Ascending aorta (tissue), 2 donors: ENCODE measurements at places on chromosomes 1 and 21.

GRCh38 chr21:42381347-42381984 lies 14.4 kb downstream of the TMPRSS3 start:
- no peak for DNase-seq

GRCh38 chr1:92443893-92444292 lies 42.8 kb downstream of the GFI1 start:
- no peak for DNase-seq

- no peak for DNase-seq
Observed at GRCh38 chr1:26234644-26235370, 807 bp downstream of the CEP85 start.

DNA sequence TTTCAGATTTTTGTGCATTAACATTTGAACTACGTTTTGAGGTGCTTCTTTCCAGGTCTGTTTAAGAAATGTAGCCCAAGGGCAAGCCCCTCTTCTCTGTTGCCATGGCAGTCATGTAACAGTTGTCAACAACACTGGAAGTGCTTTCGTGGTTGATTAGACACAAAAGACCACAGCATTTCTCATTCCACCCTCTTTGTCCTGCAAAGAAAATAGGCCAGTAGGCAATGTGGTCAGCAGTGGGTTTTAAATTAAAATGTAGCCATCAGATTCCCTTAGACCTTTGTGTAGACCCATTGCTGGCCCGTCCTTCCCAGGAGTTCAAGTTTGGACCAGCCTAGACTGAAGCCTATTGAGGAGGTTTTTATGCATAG lies 35.4 kb downstream of the VANGL1 start:
- no peak for DNase-seq

GRCh38 chr21:45309069-45309986 lies 21.6 kb upstream of the POFUT2 start:
- peak; percentile 8 for DNase-seq

GRCh38 chr1:69967245-69967766 lies 238.1 kb downstream of the LRRC40 start:
- no peak for DNase-seq

GRCh38 chr21:35026617-35027562 lies 22.2 kb downstream of the RUNX1 start:
- DNase-seq, result peak; percentile 78

- DNase-seq, result no peak
Observed at GRCh38 chr21:37700641-37701202, 215.5 kb downstream of the KCNJ6 start.

GRCh38 chr1:17466359-17466758 lies 26.9 kb upstream of the RCC2 start:
- DNase-seq, result no peak

DNA sequence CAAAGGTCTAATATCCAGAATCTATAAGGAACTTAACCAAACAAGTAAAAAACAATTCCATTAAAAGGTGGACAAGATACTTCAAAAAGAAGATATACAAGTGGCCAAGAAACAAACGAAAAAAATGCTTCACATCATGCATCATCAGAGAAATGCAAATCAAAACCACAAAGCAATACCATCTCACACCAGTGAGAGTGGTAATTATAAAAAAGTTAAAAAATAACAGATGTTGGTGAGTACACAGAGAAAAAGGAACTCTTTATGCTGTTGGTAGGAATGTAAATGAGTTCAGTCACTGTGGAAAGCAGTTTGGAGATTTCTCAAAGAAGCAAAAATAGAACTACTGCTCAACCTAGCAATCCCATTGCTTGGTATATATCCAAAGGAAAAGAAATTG lies 218.6 kb downstream of the SLC44A5 start:
- DNase-seq, result no peak

DNA sequence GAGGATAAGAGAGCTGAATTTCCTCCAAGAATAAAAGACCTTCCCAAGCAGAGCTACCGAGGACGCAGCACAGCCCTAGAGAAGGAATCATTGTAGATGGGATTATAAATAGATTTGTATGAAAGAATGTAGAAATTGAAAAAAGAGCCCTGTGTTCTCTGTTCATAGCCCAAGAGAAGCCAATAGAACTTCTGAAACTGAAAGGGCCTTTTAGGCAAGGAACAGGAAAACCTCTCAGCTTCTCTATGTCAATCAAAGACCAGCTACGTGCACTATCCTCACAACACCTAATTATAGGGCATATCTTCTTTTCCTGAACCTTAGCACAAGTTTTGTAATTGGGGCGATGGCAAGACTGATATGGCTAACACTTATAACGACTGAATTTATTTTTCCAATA lies 192.4 kb upstream of the RNPC3 start:
- no peak for DNase-seq

DNA sequence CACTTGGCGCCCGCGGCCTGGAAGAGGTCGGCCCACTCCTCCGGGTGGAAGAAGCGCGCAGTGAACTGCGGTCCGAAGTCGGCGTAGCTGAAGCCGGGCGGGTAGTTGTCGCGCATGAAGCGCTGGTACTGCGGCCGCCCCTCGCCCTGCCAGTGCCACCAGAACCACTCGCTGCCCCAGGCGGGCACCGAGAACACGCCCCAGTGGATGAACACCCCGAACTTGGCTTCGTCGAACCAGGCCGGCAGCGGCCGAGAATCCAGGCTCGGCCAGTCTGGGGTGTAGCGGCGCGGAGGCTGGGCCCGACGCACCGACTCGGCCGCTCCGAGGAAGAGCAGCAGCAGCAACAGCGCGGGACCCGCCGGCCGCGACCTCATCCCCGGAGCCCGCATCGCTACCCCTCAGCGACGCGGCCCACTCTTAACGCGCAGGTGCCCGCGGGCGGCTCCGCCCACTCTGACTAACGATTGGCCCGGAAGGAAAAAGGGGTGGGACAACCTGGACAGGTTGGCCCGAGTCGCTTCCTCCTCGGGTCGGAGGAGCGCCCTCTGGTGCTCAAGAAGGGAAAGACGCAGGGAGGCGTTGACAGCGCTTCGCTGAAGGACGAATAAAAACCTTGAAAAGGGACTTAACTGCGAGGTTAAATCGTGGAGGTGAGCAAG lies at the start of gene FUCA1:
FUCA1 (minus strand) TSS at position 396 of the 662 bp plus-strand sequence; CDS start at position 392, 4 bp downstream.
- peak; percentile 81 for DNase-seq

DNA sequence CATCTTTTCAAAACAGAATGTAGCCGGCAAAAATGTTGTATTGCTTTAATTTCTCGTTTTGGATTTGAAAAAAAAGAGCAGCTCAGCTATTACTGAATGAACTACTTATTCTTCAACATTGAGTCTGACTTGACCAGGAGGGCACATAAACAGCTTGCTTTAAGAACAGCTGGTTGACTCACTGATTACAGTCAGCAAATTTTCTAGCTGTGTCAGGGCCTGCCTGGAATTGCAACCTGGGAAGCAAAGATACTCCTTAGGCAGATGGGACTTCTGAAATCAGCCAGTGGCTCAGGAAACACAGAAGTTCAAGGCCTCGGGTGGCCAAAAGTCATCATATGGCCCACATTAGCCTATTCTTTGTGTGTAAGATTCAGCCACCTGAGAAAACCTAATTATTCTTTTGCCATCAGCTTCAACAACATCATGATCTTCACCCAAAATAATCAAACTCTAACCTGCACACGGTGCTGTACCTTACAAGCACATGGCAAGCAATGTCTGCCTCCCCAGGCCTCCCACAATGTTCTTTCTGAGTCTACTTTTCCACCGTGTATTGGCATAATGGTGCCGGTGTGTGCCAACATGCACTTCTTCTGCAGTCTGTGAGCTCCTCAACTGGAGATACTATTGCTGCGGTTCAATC lies 307.2 kb downstream of the HHIPL2 start:
- DNase-seq, result no peak

DNA sequence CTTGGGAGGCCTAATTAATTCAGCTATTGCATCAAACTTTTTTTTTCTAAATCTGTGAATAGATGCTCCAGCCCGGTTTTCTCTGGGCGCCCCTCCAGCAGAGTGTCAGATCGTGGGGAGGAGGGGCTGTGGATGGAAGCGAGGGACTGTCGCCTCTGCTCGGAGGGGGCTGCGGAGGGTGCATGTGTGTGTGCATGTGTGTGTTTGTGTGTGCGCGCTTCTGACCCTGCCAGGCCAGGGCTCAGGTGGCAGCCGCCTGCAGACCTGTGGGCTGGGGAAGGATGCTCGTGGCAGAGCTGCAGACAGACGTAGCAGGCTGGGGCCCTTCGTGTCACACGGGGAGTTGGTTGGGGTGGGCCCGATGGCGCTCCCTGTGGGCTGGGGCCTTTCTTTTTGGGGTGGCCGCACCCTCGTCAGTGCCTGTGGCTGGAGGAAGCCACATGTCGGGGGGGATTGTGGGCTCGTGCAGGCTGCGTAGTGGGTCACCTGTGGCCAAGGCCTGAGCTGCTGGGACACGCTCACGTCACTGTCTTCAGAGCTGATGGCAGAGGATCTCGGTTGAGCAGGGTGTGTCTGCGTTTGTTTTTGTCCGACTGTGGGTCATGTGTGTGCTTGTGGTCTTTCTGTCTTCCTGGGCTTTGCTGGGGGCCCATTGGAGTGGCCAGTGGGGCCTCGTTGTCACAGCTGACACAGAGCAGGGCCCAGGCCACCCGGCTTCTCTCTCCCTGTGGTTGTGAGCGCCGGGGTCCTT lies 2.8 kb downstream of the SKI start:
- DNase-seq, result no peak

DNA sequence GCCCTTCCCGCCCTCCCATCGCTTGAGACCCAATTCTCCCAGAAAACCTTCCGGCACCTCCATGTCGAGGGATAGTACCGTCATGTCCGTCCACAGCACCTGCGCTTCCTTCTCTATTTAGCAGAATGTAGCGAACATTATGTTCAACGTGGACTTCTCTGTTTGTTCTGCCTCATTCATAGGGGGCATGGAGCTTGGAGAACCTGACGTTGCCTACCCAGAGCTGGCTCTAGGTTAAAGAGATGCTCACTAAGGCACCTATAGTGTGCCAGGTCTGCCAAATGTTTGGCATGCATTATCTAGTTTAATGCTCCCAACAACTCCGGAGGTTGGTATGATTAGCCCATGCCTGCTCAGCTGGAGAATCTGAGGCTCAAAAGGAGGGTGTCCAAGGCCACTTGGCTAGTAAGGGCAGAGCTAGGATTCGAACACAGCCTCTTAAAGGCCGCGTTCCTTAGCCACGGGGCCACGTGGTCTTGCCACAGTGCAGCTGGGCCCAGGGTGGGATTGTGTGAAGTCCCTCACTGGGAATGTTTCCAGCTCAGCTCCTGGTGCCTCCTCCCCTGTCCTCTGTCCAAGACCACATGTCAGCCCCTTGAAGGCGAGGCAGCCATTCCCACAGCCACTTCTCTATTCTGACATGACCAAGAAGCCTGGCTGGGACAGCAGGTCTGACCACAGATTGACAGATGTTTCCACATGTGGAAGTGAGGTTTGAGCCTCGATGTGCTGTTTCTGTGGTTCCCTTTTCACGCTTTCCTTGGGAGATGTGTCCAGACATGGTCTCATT lies 57.8 kb downstream of the RUNX3 start:
- no peak for DNase-seq

- no peak for DNase-seq
Observed at GRCh38 chr1:87252406-87252805, 76.3 kb upstream of the LMO4 start.

- DNase-seq, result no peak
Observed at GRCh38 chr1:107795994-107796393, 169.0 kb downstream of the VAV3 start.

GRCh38 chr1:215276582-215276981 lies 194.0 kb downstream of the KCNK2 start:
- no peak for DNase-seq

DNA sequence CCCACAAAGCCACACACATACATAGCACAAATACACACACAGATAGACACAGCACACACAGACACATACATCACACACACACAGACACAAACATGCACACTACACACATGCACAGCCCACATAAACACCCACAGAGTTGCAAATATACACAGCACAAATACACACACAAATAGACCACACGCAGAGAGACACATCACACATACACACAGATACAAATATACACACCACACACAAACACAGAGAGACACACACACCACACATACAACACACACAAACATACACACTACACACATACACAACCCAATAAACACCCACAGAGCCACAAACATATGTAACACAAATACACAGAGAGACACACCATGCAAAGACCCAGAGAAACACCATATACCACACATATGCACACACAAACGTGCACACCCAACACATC lies 154.9 kb downstream of the GLUL start:
- DNase-seq, result no peak

- no peak for DNase-seq
Observed at GRCh38 chr1:41358131-41359021, 2.9 kb upstream of the FOXO6 start.

- no peak for DNase-seq
Observed at GRCh38 chr1:16257968-16258367, 21.0 kb upstream of the CPLANE2 start.

DNA sequence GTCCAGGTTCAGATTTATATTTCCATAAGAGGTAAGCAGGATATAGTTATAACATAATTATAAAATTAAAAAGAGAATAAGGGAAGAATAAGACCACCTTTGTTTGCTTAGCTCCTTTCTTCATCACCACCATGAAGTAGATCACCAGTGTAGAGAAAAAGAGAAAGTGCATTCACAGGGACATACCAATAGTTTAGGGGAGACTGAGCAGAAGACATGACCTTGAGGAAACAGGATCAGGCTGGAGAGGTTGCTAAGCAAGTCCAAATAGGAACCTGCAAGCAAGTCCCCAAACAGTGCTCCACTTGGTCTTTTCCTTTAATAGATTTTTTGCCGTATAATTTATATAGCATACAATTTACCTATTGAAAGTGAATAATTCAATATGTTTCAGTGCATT lies 63.0 kb downstream of the KCNT2 start:
- no peak for DNase-seq

DNA sequence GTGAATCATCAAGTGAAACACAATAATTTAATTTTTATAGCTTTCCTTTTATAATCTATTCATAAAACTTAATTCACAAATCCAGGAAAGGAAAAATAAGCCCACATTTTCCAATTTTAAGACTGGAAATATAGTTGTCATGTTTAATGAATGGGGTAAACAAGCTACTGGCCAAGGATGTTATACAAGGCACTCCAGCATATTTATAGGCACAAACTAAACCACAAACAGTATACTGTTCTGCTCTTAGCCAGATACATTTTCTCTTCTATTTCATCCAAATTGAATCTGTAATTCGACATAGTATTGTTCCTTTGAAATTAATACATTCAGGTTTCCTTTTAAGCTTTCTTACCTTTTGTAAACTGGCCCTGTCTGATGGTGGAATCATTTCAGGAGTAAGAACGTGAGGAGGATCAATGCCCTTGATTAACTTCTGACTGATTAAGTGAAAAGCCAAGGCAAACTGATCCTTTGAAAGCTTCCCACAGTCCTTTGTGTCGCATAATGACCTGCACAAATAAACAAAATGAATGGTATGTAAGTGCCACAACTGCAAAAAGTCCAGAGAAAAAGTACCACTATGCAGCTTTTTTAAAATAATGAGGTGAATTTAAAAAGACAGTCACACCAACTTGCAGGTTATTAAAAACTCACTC lies 74.4 kb downstream of the EPS15 start:
- DNase-seq, result no peak

DNA sequence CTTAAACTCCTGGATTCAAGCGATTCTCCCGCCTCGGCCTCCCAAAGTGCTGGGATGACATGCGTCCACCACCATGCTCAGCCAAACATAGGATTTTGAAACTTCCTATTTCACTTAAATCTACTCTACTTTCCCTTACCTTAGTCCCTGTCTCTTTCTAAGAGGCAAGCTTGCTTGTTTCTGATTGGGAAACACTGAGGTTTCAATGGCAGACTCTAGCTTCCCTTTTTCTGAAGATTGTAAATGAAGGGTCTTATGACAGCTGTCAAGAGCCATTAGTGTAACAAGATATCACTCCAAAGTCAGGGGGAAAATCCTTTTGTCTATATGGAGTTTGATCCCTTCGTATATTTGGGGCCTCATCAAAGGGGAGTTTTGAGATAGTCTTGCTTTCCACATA lies 23.5 kb upstream of the LMO4 start:
- DNase-seq, result no peak
